Umbilical cord (tissue), 2 donors: ENCODE measurements at places on chromosomes 2 and 18.

DNA sequence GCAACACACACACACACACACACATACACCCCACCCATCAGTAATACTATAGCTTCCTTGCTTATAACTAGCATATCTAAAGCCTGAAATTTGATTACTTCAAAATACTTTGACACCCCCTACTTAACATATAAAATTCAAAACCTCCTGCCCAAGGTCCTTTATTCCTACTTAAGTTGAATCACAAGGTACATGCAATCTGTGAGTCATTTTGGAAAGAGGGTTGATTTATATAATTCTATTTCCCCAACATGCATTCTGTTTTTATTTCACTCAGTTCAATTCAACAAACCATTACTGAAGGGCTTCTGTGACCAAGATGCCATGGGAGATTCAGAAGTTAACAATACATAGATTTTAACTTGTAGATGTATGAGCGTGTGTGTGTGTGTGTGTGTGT is 420.7 kb downstream of the METTL4 start:
- DNase-seq, result no peak

- no peak for DNase-seq
Measured at GRCh38 chr2:199186301-199186751, 271.4 kb downstream of the SATB2 start.

DNA sequence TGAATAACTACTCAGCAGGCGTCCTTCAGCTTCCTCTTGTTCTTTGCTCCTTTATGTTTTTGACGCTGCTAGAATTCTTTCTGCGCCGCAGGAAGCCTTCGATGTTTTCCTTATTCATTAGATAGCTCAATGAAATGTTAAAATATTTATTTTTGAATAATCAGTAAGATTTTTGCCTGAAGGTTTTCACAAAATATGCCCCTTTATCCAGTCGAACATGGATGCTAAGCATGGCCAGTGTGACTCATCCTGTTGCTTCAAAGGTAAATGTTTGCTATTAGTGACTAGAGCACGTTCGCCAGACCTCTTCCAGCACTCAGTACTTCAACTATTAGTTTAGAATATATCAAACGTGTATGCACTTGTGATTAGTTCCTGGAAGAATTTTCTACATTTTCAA is 7.6 kb upstream of the MEIS1 start:
- DNase-seq, result peak; percentile 40

DNA sequence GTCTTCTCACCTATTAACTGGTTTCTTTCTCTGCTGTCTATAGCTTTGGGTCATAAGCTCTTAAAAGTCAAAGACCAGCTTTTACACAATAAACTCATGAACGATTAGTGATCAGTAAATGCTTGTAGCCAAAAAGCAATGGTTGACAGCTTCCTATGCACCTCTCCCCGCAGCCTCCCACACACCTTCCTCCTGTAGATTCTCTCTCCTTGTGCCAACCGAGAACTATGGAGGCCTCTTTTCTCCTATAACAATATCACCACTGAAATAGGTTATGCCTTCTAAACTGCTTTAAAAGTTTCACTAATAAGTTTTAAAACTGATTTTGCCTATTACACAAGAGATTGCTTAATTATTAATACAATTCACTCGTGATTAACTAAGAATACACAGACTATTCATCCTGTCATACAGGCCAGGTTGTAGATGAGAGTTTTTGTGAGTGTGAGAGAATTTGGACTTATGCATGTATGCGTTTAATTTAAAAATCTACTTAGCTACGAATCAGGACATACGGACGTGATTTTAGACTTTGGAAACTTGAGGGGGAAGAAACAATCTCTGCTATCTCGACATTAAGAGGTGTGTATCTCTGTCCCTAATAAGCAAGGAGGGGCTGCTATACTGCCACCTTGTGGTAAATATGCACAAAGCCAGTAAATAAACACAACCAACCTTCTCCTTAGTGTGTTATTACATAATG is 229.1 kb upstream of the RBBP8 start:
- peak; percentile 64 for DNase-seq

DNA sequence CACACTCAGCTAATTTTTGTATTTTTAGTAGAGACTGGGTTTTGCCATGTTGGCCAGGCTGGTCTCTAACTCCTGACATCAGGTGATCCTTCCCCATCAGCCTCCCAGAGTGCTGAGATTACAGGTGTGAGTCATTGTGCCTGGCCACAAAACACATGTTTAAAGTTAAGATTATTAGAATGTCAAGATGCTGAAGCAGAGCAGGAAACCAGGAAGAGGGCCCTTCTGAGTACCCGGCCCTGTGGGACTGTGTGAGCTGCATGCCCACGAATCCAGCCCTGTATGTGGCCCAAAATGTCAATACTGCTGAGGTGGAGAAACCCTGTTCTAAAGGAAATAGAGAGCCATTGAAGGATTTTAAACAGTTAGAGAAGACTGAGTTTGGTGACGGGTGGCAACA is 31.0 kb upstream of the REV1 start:
- no peak for DNase-seq

GRCh38 chr2:5751873-5752482 is 59.8 kb downstream of the SOX11 start:
- DNase-seq, result no peak

DNA sequence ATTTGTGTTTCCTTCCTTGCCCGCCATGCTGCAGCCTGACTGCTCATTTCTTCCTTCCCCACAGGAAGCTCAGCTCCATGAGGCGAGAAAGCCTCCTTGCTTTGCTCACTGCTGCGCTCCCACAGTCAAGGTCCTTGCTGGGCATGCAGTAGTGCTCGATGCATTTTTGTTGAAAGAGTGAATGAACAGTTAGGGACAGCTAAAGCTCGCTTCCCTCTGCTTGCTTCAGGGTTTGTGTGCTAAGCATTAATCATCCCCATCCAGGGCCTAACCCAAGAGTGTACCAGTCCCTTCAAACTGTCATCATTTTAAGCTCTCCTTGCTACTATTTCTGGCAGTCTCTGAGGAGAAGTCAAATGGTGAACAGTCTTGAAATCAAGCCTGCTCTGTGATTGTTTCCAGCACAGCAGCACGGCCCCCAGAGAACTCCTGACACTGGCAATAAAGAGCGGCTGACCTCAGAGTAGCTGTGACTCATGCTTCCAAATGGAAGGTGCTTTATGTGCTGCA is 171.7 kb upstream of the SOX11 start:
- peak; percentile 87 for DNase-seq

- no peak for DNase-seq
Measured at GRCh38 chr18:40469851-40470250, 1485.2 kb upstream of the PIK3C3 start.

GRCh38 chr2:112019569-112019982 is 35.5 kb upstream of the TMEM87B start:
- no peak for DNase-seq

- no peak for DNase-seq
Measured at GRCh38 chr2:209505410-209505809, 81.6 kb downstream of the MAP2 start.

GRCh38 chr18:50340078-50340477 is 34.8 kb upstream of the SKA1 start:
- no peak for DNase-seq

DNA sequence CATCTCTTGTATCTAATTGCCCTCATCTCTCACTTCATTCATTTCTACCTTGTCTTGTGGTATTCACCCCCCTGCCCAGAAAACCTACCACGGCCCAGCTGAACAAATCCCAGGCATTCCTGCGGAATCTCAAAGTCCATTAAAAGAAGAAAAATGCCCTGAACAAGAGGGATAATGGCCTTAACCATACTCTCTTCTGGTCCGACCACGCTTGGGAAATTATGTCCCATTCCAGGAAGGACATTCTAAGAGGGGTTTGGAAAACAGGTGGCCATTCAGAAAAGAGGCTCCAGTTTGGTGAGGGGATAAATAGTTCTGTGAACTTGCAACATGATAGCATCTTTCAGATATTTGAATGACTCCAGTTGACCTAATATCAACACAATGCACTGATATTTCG is 349.9 kb upstream of the ZNF521 start:
- DNase-seq, result no peak

DNA sequence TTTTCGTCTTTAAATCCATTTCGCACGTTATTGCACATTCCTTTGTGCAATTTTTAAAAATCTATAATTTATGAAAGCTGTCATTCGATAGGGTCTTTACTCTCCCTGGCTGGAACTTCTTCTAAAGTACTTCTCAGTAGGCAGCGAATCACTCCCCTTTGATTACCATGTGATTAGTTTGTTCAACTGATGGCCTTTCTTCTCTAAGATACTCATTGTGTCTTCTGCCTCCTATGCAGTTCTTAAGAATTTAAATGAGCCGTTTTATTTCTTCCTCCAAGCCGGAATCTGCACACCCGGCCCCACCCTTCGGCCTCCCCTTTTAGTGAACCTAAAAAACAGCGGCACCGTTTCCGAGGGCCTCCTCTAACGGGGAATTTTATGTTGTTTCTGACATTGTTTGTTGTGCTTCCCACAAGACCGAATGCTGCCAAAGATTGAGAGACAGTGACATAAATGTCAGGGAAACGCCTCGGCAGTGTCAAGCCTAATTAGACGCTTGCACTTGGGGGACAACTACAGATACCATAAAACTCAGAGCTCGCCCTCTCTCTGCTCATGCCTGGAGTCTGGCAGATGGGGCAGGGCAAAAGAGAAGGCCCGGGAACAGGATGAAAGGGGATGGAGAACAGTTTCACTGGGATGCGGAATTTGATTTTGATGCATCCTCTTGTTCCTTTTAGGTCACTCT is 255.3 kb downstream of the BCL11A start:
- DNase-seq, result no peak

DNA sequence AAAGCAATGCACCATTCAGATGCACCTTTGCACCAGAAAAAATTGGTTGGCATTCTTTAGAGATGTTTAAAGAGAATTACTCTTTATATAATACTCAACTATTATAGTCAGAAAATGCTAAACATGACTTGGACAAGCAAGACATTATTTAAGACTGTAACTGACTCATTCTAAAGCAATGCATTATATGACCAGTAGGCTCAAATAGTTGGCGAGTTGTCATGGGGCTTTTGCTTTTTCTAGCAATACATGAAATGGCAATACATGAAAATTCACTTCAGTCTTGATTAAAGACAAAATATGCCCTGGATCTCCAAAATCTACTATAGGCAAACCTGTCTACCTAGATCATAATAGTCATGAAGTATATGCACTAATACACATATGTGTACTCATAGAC is 216.9 kb upstream of the VWC2L start:
- DNase-seq, result peak; percentile 59

DNA sequence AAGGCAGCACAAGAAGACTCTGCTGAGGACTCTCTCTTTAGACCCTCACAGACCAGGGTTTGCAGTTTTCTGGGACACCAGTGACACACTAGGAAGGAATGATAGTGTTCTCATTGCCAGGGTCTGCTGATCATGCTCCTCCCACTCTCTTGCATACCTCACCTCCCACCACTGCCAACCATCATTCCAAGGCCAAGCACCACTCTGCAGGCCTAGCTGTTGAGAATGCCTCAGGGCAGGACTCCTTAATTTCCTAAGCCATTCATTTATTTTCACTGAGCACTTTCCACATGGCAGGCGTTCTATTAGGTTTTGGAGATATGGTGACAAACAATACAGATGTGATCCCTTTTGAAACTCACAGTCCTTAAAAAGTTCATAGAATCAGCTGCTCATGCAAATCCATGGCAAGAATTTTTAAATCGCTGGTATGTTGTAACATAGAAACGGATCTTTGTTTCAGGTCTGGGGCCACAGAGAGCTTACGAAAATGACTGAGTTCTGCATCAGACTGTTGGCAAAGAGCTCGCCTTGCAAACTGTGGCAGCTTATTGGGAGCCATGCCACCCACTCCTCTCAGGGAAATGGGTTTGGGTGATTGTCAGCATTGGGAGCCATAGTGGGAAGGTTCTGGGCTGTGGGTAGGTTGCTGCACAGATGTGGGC is 78.5 kb downstream of the XDH start:
- DNase-seq, result peak; percentile 41

DNA sequence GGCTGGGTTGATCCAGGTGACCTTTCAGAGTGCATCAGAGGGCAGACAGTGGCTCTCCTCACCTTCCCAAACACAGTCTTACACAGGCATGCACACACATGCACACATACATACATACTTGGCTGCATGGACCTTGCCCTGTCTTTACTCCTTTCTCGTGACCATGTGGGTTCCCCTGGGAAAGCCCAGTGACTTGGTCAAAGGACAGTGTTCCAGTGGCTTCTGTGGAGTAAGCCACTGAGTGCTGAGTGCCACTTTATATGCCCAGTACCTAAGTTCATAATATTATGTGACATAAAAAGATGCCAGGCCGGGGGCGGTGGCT is 249.4 kb downstream of the MYCN start:
- no peak for DNase-seq

GRCh38 chr18:38635709-38636430 is 1070.3 kb upstream of the CELF4 start:
- DNase-seq, result peak; percentile 14

DNA sequence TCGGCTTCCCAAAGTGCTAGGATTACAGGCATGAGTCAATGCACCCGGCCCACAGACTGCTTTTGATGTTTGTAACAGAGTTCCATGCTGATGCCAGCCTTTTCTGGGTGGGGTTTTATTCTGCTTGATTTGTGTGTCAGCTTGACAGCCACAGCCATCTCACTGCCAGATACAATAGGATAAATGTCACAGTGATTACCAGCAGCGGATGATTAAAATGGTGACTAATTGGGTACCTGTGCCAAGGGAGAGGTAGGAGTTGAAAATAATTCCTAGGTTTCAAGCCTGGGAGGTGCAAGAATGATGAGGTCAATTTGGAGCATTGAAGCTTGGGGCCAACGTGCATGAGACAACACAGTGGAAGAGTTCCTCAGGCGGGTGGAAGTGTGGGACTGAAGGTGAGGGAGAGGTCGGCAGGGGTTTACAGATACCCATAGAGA is 39.4 kb downstream of the SH2D6 start:
- DNase-seq, result peak; percentile 43

- DNase-seq, result no peak
Measured at GRCh38 chr2:157592374-157592773, 36.3 kb downstream of the ACVR1C start.

DNA sequence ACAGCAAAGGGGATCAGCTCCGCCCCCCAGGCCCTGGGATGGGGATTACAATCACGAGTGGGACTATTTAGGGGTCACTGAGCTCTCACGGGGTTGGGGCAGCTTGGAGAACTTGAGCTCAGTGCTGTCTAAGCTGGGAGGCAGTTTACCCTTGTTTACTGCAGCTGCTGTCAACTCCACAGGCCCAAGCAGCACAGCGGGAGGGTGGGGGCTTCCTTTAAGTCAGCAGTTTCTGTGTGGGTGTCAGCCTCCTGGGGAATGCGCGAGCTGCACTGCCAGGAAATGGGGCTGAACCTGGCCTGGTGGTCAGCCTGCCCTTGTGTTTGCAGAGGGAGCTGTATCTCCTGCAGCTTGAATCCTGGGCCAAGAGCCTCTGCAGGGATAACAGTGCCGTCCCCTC is 29.8 kb downstream of the TOGARAM2 start:
- DNase-seq, result peak; percentile 66
